Gastrocnemius medialis (tissue), 4 donors: ENCODE measurements at places on chromosomes 13 and 19. TPM values are rescaled to one million over a fixed set of nuclear protein-coding genes. Genes with fewer than 3 reads are reported as not detected.

DNA sequence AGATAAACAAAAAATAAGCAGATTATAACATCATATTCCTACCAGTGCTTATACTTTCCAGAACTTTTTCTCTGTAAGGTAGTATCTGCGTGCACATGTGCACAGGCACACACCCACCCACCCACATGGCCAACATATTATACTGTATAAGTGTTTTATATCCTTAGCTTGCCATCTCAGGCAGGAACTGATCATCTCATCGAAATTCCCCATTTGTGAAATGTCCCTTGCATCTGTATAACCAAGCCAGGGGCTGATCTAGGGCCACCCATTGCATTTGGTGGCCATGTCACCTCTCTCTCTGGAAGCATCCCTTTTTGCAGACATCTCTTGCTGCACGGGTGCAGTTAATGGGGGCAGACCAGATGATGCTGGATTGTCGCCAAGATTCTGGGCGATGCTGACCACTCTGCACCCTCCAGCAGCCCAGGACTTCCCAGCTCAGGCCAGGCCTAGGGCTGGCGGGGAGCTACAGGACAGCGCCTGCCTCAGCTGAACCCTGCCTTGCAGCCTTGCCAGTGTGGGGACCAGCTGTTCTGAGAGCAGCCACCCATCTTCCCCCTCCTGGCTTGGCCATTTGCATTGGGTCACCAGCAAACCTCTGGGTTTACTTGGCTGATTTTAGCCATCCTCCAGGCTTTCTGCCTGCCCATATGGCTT, 95.9 kb downstream of the SLC7A1 start:
- no peaks in the 10 kb centered on the region for H3K4me1 ChIP-seq
- no peak overlapping the region for H3K27ac ChIP-seq
- no peak overlapping the region for H3K4me3 ChIP-seq
- no peaks in the 10 kb centered on the region for H3K36me3 ChIP-seq
- no peak for DNase-seq

DNA sequence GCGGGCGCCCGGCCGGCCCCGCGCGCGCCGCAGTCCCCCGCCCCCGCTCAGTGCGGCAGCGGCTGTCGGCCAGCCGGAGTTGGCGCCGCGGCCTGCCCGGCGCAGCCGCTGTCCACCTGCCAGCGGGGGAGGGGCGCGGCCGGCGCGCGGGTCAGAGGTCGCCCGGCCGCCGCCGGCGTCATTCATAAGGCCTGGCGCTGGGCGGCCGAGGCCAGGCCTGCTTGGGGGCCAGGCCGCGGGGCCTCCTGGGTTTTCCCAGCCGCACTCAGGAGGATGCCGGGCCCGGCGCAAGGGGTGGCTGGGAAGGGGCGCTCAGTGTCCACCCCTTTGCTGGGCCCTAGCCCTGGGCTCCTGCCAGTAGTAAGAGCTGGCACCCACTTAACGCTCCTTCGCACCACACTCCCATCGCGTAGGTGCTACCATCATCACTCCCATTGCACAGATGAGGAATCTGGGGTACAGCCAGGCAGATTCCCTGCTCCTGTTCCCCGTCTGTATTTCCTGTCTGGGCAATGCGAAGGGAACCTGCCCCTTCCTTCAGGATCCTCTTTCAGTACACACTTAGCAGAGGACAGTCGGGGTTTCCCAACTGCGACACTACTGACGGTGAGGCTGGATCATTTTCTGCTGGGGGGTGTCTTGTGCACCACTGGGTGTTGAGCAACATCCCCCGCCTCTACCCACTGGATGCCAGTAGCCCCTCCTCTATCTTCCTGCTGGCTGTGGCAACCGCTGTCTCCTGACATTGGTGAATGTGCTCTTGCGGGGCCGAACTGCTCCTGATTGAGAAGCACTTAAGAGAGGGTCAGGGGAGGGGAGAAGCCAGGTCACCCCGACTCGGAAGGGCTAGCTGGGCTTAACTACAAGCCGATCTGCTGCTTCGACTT, 846 bp upstream of the PRKACA start:
- peak overlapping the region; percentile 71 for H3K4me3 ChIP-seq
- peak; percentile 90 for DNase-seq
- no peaks in the 10 kb centered on the region for H3K36me3 ChIP-seq
- H3K27ac ChIP-seq = peak overlapping the region; percentile 98
- H3K27me3 ChIP-seq = no peaks in the 10 kb centered on the region

DNA sequence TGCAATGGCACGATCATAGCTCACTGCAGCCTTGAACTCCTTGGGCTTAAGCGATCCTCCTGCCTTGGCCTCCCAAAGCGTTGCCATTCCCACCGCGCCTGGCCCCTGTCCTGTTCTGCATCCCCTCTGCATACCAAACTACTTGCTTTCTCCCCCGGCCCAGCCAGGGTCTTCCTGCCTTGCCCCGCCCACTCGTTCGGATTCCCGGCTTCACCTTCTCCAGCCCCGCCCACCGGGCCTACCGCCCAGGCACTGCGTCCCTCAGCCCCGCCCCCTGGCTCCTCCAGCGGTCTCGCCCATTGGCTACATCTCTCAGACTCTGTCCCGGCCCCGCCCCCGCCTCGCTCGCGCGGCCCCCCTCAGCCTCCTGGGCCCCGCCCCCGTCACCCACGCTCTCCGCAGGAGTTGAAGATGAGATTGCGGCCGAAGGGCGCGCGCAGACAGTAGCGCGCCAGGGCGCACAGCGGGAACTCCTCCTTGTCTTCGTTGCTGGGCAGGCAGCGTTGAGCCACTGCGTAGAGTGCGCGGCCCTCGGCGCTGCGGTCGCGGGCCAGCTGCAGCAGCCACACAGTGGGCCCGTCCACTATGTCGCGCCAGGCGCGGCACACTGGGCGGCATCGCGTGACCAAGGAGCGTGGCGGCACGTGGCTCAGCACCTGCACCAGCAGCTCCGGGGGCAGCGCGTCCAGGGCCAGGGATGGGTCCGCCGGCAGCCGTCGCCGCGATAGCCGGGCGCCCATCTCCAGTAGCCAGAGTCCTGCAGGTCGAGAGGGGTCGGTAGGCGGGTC, 19.0 kb downstream of the MRPS12 start:
- H3K4me3 ChIP-seq = peak overlapping the region; percentile 50
- DNase-seq = peak; percentile 47
- no peak overlapping the region for H3K27ac ChIP-seq
- H3K36me3 ChIP-seq = no peaks in the 10 kb centered on the region
- H3K27me3 ChIP-seq = no peaks in the 10 kb centered on the region
- no peaks in the 10 kb centered on the region for H3K4me1 ChIP-seq

Gene STOML3
- total RNA-seq = not detected

DNA sequence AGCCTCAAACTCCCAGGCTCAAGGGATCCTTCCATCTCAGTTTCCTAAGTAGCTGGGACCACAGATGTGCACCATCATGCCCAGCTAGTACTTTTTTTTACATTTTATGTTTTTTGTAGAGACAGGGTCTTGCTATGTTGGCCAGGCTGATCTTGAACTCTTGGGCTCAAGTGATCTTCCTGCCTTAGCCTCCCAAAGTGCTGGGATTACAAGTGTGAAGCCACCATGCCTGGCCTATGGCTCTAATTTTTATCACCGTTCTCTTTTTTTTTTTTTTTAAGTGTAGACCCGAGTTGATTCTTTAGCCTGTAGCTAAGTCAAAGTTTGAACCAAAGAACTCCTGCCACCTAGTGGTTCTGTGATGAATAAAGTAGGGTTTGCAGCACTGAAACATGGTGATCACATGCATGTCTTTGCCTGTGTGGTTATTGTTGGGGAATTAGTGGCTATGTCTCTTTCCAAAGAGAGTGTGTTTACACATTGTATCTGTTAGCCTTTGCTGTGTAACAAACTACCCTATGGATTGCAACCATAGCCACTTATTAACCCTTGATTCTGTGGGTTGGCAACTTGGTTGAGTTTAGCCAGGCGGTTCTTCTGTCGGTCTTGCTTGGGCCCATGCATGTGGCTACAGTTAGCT, 11.6 kb downstream of the NFILZ start:
- H3K27me3 ChIP-seq = no peaks in the 10 kb centered on the region
- H3K36me3 ChIP-seq = no peaks in the 10 kb centered on the region

Gene ADGRE2
- total RNA-seq = 0.40 TPM

GRCh38 chr19:48393559-48394330, at the start of gene GRIN2D:
GRIN2D (plus strand) TSS chr19:48393668; CDS start chr19:48398393, 4,725 bp downstream.
- H3K4me1 ChIP-seq = peaks cover 22% of the 10 kb centered on the region
- no peak within 1 kb of the TSS for H3K4me3 ChIP-seq
- DNase-seq = no peak

Gene ZNF547
- total RNA-seq = 4.4 TPM

DNA sequence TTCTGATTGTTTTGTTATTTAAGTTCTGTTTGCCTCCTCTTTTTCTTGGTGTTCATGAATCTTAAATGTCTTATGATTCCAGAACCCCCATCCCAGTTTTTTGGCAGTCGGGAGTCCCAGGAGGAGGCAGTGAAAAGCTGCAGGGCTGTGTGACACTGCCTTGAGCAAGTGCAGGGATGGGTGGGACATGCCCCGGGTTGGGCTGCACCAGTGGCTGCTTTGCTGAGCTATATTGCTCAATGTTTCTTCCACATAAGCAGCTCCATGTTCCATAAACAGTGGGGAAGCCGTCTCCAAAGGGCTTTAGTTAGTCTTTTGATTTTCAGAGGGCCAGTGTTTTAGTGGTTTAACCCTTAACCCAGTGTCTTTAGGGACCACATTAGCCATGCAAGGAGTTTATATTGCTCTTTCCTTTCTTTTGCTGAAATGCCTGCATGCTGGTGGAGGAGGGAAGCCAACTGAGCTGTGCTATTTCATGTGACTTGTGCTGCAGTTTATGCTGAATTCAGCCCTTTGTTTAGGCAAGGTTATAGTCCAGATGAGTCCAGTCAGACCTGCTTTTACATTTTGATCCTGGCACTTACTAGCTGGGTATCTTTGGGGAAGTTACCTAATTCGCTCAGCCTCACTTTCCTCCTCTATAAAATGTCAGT, 13.1 kb downstream of the ATP8A2 start:
- H3K36me3 ChIP-seq = no peaks in the 10 kb centered on the region
- no peaks in the 10 kb centered on the region for H3K4me1 ChIP-seq
- H3K4me3 ChIP-seq = no peak overlapping the region
- peaks cover 5% of the 10 kb centered on the region for H3K27me3 ChIP-seq

- no peak for DNase-seq
- H3K4me3 ChIP-seq = peak overlapping the region; percentile 73
- H3K36me3 ChIP-seq = no peaks in the 10 kb centered on the region
- peaks cover 5% of the 10 kb centered on the region for H3K4me1 ChIP-seq
Observed at GRCh38 chr19:11338569-11339253, 746 bp downstream of the RAB3D start.

DNA sequence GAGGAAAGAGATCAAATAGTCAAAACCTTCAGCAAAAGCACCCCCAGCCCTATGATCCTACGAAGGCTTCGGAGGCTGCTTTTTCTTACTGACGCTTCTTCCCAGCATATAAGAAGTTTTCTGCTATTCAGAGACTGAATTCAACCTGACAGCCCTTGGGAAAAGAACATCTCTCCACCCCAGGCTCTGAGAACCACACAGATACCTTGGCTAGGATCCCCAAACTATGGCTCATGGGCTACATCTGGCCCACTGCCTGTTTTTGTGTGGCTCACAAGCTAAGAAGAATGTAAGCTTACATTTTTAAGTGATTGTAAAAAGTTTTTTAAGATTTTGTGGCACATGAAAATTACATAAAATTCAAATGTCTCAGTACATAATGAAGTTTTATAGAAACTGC, 3.0 kb downstream of the SLC15A1 start:
- no peak for DNase-seq
- no peaks in the 10 kb centered on the region for H3K36me3 ChIP-seq
- peaks cover 19% of the 10 kb centered on the region for H3K27me3 ChIP-seq
- H3K4me1 ChIP-seq = no peaks in the 10 kb centered on the region
- H3K27ac ChIP-seq = no peak overlapping the region

Gene ATF5
- total RNA-seq = 6.4 TPM

DNA sequence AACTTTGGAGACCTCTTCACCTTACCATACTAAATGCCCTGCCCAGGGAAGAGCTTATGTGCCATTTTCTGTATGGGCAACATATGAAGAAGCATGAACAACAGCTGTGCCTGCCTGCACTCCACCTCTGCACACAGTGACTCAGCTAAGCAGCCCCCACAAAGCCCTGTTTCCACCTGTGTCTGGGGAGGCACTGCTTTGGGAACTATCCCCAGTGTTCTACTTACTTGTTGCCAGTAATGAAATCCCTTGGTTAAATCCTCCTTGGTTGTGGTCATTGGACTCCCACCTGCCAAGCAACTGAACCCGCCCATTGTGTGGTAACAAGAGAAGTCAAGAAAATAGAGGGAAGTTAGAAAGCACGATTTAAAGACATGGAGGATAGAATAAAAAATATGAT, 84.6 kb downstream of the NALCN start:
- no peaks in the 10 kb centered on the region for H3K27me3 ChIP-seq
- H3K4me3 ChIP-seq = no peak overlapping the region
- H3K27ac ChIP-seq = no peak overlapping the region
- no peak for DNase-seq
- no peaks in the 10 kb centered on the region for H3K4me1 ChIP-seq
- no peaks in the 10 kb centered on the region for H3K36me3 ChIP-seq

DNA sequence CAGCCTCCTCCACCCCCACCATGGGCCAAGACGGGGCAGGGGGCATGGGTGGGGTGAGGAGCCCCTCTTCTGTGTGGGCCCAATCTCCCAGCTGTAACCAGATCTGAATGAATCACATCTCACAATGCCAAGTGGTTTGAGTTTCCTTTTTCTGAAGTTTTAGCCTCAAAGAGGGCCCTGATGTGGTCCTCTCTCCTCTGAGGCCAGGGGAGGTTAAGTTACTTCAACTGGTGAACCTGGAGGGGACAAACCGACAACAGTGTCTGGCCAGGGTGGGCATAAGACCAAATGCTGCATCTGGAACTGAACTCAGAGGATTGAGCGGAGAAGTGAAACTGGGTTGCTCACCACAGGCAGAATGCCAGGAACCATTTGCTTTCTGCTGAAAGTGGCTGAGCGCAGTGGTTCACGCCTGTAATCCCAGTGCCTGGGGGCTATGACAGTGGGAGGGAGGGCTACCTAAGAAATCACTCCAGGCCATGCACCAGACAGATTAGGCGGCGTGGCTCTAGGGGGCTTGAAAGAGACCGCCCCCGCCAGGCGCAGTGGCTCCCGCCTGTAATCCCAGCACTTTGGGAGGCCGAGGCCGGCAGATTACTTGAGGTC, 15.4 kb upstream of the IRGC start:
- peak overlapping the region; percentile 82 for H3K27ac ChIP-seq
- no peaks in the 10 kb centered on the region for H3K4me1 ChIP-seq
- peak overlapping the region; percentile 37 for H3K4me3 ChIP-seq
- DNase-seq = peak; percentile 31
- H3K27me3 ChIP-seq = peaks cover 11% of the 10 kb centered on the region
- H3K36me3 ChIP-seq = no peaks in the 10 kb centered on the region

Gene CD70
- total RNA-seq = not detected

DNA sequence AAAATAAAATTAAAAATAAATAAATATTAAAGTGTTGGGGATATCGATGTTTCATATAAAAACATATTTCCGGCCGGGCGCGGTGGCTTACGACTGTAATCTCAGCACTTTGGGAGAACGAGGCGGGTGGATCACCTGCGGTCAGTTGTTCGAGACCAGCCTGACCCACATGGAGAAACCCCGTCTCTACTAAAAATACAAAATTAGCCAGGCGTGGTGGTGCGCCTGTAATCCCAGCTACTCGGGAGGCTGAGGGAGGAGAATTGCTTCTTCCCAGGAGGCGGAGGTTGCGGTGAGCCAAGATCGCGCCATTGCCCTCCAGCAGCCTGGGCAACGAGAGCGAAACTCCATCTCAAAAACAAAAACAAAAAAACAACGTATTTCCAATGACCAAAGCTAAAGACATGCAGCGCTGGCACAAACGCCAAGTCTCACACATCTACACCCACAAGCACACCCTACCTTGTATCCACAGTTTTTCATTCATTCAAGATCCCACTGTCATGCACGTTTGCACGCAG, 907 bp downstream of the ZNF569 start:
- H3K4me1 ChIP-seq = peaks cover 16% of the 10 kb centered on the region
- peaks cover 2% of the 10 kb centered on the region for H3K36me3 ChIP-seq
- peak overlapping the region; percentile 87 for H3K4me3 ChIP-seq
- DNase-seq = no peak

Gene PRR20B
- total RNA-seq = not detected

Gene CEACAM3
- total RNA-seq = not detected

Gene SEMA6B
- total RNA-seq = 3.3 TPM

Gene CADM4
- 4.1 TPM for total RNA-seq

Gene RETN
- not detected for total RNA-seq
